ENCODE measurements at places on chromosomes 16 and 17.

DNA sequence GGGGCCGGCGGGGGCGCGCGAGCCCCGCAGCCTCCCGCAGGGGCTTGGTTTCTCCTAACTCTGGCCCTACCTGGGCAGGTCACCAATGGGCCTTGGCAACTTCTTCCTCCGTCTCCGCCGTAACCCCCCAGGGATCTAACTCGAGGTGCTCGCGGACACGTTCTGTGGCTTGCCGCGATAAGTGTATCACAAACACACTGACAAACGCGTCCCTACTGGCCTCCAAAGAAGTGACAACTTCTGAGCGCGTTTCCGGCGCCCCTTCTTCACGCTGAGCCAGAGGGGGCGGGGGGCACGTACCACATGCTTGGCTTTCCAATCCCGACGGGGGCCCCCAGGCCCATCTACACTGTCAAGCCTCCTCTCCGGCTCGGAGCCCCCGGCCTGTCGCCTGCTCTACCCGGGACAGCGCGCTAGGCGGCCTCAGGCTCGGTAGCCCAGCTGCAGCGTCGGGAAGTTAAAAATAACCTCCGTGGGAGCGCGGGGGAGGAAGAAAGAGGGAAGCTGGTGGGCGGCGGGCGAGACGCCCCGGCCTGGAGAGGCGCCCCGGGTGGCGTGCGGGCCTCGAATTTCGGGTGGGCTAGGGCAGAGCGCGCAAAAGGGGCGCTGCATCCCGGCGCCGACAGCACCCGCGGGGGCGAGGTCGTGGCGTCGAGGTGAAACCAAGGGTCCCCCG, 725 bp upstream of the SPHK1 start:
- DNase-seq: no peak

DNA sequence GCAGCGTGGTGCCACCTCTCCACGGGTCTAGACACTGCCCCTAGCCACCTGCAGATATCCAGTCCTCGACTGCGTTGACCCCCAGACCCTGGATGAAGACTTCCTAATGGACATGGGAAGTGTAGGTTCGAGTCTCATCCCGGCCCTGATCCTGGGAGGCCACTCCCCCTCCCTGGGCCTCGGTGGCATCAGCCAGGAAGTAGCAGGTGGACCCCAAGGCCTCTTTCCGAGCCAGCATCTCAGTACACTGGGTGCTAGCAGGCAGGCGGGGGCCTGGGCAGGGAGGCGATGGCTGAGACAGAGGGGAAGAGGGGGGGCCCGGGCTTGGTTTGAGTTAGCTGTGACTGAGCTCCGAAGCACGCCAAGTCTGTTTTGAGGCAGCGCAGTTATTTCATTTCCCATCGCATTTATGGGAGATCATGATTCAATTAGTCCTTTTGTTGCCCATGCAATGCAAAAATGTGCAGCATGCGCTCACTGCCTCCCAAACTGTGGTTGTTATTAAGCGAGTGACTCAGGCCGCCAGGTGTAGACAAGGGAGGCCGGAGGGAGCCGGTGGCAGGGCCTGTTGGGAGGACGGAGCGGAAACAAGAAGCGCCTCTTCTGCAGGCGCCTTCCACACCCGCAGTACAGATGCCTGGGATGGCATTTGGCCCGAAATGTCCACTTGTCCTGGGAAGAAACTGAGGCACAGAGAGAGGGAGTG, 25.3 kb upstream of the ZNF469 start:
- DNase-seq: no peak

- no peak for DNase-seq
These were observed 123.6 kb downstream of the MRTFB start for GRCh38 chr16:14194721-14195120.

GRCh38 chr16:27458258-27458657, 56.3 kb downstream of the IL21R start:
- DNase-seq: no peak

DNA sequence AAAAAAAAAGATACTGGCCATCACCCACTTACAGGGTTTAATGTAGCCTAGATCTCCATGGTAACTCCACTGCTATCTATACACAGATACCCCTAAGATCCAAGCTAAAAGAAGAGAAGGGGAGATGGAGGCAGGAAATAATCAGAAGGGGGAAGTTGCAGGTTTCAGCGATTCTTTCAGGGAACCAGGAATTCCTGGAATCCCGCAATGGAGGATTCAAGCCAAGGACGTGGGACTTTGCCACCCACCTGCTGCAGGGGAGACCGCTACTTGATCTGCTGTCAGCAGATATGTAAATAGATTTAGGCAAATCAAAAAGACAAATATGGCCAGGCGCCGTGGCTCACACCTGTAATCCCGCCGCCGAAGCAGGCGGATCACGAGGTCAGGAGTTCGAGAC, 121.1 kb downstream of the AIPL1 start:
- DNase-seq: no peak

- no peak for DNase-seq
These were observed 32.5 kb downstream of the USP32 start for GRCh38 chr17:60359415-60359814.

DNA sequence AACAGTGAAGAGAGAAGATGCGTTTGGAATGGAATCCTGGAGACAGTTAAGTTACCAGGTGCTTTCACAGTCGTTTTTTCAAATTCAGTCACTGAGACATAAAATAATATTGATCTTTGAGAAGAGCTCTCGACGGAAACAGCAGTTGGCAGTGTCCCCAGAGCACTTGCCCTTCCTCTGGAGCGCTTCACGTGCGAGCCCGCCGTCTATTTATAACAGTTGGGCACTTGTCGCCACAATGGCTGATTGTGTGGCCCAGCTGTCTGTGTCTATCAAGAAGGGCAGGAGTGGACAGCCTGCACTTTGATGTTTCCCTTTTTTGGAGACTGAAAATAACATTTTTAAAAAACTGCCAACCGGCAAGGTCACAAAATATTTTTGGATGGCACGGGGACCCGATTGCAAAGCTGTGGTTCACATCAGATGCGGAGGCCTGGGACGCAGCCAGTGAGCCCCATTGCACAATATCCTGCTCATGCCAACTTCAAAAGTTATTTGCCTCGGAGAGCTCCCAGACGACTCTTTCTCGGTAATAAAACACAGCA, 62.9 kb downstream of the ADCY9 start:
- DNase-seq: no peak

- DNase-seq: no peak
These were observed 443.8 kb upstream of the EEF2KMT start for GRCh38 chr16:5541356-5541755.

DNA sequence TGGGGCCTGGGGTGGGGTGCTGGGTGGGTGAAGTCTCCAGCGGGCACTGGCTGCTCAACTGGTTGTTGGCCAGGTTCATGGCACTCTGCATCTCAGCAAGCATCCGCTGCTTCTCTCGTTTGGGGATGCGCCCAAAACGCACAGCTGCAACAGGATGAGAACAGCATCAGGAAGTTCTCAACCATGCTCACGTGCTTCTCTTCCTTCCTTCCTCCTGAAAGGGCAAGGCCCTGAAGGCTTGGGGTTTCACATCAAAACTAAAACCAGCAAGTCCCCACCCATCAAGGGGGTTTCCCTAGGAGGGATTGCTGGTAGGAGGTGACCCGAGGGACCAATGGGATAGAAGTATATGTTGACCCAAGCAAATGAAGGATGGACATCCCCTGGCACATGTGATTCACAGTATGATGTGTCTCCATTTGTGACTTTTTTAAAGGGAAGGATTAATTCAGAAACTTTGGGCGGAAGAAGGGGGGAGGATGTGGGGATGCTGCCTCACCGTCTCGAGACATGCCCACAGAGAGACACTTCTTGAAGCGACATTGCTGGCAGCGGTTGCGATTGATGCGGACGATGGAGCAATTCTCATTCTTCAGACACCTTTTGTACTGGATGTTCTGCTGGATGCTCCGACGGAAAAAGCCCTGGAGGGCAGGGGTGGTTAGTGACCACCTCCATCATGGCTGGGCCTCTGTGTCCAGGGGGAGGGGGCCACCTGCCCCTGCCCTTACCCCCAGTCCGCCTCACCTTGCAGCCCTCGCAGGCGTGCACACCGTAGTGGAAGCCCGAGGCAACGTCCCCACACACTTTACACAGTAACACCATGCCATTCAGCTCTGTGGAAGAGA, 4.2 kb downstream of the NR1D1 start:
- no peak for DNase-seq

DNA sequence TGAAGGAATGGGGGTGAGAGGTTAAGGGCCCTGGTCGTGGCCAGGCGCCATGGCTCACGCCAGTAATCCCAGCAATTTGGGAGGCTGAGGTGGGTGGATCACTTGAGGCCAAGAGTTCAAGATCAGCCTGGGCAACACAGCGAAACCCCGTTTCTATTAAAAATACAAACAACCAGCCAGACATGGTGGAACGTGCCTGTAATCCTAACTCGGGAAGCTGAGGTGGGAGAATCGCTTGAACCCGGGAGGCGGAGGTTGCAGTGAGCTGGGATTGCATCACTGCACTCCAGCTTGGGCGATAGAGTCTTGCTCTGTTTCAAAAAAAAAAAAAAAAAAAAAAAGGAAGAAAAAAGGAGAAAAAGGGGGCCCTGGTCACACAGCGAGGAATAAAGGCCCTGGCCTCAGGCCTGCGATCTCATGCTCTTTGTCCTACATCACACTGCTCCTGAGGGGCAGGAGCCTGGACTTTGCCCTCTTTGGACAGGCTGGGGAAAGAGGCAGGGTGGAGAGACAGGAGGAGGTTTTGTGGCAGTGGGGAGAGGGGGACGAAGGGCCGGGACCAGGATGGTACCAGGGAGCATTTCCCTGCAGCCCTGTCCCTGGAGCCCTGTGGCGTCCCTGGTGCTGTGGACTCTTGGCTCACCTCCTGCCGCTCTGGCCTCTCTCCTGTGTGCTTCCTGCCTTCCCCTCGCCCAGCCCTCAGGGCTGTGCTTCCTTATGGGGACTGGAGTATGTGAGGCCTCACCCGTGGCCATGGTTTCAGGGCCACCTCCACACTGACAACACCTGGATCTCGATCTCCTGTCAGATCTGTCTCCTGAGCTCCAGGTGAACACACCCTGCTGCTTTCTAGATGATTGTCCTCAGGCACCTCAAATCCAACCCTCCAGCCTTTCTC, 19.7 kb upstream of the SLC25A19 start:
- DNase-seq: no peak

GRCh38 chr17:30391534-30391933, 12.8 kb downstream of the CPD start:
- no peak for DNase-seq

DNA sequence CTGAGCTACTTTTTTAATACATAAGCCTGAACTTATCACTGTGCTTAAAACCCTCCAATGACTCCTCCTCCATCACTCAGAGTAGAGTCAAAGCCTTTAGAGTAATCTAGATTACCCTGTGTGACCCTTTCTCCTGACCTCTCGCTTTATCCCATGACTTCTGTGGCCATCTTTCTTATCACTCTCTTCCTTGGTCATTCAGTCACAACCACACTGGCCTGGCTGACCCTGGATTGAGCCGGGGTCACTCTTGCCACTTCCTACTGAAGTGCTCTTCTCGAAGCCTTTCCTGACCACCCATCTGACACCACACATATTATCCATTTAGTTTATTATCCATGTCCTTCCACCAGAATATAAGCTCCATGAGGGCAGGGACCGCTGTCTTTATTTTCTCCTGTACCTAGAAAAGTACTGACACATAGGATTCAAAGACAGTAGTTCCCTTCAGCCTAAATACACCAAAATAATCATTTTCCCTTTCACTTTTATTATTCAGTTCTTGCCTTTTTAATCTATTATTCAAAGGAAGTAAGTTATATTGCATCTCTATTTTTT, 28.0 kb upstream of the ABCA9 start:
- no peak for DNase-seq
